Cerebellar cortex (tissue), 1 donor: ENCODE measurements at places on chromosomes 5 and 9.
A peak's percentile ranks its signal among the peaks of the same experiment; 100 is the strongest.

GRCh38 chr9:121299467-121300282, 31.7 kb downstream of the GSN start:
- DNase-seq: no peak

GRCh38 chr5:92017776-92018175, 634.7 kb upstream of the ARRDC3 start:
- DNase-seq: no peak

- DNase-seq: no peak
Observed at GRCh38 chr9:33329117-33329563, 38.8 kb downstream of the NFX1 start.

- no peak for DNase-seq
Observed at GRCh38 chr9:131892902-131893500, 153.1 kb upstream of the RAPGEF1 start.

- no peak for DNase-seq
Observed at GRCh38 chr5:11468334-11469039, 435.8 kb downstream of the CTNND2 start.

DNA sequence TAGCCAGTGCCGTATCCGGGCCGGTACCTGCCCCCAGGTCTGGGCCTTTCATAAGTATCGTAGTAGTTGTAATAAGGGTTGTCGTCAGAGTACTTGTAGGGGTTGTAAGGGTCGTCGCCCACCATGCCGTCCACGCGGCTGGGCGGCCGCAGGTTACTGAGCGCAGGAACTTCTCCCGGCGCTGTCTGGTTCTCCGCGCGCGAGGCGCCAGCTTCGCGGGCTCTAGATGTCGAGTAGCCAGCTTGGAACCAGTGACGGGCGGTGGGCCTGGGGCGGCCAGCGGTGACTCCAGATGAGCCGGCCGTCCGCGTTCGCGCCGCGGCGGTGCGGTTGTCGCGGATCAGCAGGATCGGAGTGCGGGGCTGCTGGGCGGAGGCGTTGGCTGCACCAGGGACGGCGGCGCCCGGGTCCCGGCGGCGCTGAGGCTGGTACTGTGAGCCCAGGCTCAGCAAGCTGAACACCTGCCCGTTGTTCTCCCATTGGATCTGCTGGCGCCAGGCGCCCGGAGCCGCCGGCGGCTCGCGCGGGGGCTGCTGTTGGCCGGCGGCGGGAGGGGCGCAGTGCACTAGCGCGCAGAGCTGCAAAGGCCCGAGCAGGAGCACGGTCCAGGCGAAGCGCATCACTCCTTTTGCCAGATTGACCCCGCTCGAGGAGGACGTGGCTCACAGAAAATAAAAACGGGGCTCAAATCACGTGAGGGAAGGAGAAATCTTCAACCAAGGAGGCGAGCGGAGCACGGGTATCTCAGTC, 518 bp downstream of the LOX start:
- peak; percentile 9 for DNase-seq

GRCh38 chr5:57817924-57818323, 335.3 kb upstream of the ACTBL2 start:
- DNase-seq: no peak

DNA sequence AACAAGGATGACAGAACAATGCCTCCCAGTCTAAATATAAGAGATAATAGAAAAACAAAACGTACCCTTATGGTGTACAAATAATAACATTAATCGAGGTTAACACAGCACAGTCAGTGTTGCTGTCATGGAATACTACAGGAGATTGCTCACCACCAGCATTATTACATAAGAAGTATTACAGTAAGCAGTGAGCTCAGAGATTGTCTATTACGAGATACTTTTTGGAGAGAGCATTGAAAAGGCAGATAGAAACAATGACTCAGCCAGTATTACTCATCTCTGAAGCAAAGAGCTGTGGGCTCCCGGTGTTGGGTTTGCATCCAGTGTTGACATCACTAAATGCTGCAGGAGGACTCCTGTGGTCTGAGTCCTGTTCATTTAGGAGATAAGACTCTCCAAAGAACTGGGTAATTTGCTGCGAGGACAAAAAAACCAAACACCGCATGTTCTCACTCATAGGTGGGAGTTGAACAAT, 191.9 kb upstream of the SEMA6A start:
- no peak for DNase-seq

DNA sequence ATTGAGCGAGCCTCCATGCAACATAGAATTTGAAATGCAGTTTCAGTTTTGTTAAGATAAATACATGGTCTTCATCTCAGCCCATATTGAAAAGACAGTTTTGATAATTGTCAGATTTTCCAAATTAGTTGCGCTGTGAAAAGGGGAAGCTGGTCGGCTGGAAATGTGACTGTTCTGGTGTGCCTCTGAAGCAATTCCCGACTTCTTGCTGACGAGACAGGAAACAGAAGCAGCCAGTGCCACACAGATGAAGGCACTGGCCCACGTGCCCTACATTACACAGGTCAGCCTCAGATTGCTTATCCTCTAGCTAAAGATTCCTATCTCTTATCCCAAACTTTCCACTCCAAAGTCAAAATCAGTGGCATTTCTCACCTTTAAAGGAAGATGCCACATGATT, 214.1 kb upstream of the TLE4 start:
- no peak for DNase-seq

GRCh38 chr9:133457233-133457632, 2.5 kb upstream of the CACFD1 start:
- DNase-seq: no peak
